ENCODE measurements at places on chromosomes 7 and 10.

- DNase-seq = no peak
These were observed 135.6 kb downstream of the CELF2 start for GRCh38 chr10:11153245-11153644.

GRCh38 chr10:113849946-113850345, 3.9 kb downstream of the DCLRE1A start:
- no peak for DNase-seq

DNA sequence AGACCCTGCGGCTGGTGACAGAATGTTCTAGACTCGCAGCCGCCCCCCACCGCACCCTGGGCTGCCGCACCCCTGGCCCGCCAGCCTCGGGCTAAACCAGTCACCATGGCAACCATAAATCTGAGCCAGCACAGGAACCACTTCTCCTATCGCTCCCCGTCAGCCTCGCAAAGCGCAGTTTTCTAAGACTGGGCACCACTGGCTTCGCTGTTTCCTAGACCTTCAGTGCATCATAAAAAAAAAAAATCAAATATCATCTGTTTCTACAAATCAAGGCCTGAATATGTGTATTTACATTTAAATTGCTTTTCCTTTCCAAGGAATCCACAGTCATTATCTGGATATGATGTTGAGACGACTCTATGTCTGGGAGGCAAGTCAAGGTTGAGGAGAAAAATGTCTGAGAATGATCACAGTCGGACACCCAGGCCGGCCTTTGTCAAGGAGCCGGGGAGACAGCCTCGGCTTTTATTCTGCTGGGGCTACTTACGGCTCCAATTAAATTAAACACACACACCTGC, 99.9 kb downstream of the PTPRN2 start:
- no peak for DNase-seq

GRCh38 chr10:20877554-20877953, 19.6 kb downstream of the NEBL start:
- no peak for DNase-seq

DNA sequence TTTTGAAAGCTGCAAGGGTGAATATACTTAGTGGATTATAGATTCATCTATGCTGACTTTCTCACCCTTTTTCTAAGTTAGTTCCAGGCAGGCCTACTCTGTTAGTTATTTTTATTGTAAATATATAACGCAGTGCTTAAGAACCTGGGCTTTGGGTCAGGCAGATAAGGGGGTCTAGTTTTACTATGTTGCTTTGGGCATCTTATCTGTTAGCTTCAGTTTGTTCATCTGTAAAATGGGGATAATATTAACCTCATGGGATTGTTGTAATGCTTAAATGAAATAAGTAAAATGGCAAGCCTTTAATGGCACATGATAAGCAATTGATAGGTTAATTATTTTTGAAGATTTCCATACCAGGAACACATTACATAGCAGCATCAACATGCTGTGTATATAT, 79.5 kb downstream of the ST7 start:
- no peak for DNase-seq

- no peak for DNase-seq
These were observed 146.6 kb upstream of the FRMD4A start for GRCh38 chr10:14477408-14477710.

DNA sequence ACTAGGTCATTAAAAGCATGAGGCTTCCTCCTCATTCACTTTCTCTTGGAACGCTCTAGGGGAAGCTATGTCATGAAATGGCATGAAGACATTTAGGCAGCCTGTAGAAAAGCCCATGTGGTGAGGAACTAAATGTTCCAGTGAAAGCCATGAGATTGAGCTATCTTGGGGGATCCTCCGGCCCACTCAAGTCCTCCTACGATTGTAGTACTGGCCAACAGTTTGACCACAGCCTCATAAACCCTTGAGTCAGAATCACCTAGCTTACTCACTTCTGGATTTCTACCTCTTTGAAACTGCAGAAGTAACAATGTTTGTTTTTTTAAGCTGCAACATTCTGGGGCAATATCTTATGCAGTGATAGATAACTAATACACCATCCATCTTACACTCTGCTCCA, 605.1 kb downstream of the SORCS1 start:
- DNase-seq = no peak

- DNase-seq = no peak
These were observed 194.0 kb downstream of the HDAC9 start for GRCh38 chr7:18689551-18689950.

GRCh38 chr10:37067576-37067975, 57.8 kb upstream of the ANKRD30A start:
- DNase-seq = no peak

DNA sequence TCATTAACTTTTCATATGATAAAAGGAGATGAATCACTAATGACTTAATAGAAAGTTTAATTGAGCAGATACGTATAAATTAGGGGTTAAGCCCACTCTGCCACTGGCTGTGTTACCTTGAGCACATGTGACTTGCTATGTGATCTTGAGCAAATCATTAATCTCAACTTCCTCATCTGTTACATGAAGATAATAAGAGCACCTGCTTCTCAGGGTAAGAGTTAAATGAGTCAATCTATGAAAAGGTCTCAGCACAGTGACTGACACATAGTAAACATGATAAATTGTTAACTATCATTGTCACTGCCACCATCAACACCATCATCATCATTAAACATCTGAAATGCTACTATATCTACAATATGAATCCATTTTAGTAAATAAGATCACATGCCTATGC, 110.8 kb downstream of the TPK1 start:
- no peak for DNase-seq

GRCh38 chr10:30041196-30042105, 17.9 kb downstream of the JCAD start:
- DNase-seq = no peak

GRCh38 chr7:81902536-81902935, 132.7 kb upstream of the HGF start:
- DNase-seq = no peak

DNA sequence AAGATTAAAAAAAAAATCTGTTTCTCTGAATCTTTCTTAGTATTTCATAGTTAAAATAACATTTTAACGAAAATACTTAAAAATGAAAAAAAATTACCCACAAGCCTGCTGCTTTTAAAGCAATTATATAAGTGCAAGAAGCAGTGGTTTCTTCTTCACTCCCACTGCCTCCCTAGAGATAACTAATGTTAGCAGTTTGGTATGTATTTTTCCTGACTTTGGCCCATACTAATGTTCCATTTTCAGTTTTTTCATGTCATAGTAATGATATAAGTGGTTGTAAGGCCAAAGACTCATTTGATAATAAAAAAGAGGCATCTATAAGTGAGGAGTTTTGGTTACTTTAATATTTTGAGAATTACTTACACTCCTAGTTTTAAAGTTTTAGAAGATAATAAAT, 24.3 kb upstream of the LAMB1 start:
- no peak for DNase-seq

DNA sequence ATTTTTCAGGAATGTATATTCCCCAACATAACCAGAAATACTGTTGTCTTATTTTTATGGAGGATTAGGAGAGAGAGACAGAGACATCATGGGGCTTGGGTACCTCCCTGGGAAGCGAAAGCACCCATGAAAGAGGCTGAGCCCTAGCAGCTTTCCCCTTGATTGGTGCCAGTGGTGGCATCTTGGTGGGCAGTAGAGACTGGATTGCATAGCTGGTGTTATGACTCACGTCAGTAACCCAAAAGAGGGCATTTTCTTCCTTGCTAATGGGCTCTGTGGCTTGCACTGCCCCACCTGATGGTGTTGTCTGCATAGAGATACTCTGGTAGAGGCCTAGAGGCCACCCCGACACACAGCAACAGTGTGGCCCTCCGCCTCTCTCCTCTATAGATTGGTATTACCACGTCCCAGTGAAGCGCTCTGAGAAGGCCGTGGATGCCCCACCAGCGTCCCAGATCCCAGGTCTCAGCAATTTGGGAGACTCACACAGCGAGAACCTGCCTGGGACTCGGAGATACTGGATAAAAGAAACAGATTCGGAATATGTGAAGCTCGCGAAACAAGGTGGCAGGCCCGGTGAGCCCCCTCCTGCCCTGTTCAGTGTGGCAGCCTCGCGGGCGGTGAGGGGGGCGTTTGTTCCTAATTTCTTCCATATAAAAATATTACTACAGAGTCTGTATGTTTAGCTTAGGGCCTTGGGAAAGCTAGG, 5.8 kb downstream of the C7orf57 start:
- DNase-seq = no peak

DNA sequence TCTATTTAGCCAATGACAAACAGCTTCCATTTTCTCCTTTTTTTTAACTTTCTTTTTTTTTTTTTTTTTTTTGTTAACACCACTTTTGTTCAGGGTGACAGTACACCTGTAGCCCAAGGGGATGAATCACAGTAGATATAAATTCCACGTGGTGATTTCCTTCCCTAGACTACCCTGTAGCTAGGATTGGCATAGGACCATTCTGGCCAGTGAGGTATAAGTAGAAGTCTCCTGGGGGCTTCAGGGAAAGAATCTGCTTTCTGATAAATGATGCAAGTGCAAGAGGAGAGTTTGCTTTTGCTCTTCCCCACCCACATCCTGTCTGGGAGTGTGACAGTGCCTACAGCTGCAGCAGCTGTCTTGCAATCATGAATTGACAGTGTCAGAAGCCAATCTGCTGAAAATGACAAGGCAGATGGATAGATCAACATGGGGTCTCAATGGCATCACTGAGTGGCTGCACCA, 63.2 kb upstream of the TOMM7 start:
- DNase-seq = peak; percentile 42

DNA sequence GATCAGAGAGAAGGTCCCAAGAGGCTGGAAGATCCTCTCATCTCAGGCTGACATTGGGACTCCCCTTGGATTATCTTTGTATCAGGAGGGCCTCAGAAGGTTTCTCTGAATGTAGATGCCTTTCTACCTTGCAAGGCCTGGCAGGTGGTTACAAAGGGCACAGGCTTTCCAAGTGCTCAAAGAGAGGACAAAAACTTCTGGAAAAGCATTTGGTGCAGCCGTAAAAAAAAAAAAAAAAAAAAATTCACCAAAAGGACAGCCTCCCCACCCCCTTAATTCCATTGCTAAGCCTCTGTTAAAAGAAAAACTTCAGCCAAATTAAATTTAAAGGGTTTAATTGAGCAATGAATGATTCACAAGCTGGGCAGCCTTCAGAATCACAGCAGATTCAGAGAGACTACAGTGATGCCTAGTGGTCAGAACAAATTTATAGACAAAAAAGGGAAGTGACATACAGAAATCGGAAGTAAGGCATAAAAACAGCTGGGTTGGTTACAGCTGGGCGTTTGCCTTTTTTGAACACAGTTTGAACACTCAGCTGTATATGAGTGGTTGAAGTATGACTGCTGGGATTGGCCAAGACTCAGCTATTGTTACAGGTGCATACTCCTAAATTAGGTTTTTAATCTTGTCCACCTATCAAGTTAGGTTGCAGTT, 42.5 kb upstream of the LRGUK start:
- DNase-seq = no peak

- DNase-seq = no peak
These were observed 67.0 kb upstream of the VIPR2 start for GRCh38 chr7:159211540-159212182.

- DNase-seq = no peak
These were observed 11.2 kb downstream of the CASP2 start for GRCh38 chr7:143299346-143299745.

DNA sequence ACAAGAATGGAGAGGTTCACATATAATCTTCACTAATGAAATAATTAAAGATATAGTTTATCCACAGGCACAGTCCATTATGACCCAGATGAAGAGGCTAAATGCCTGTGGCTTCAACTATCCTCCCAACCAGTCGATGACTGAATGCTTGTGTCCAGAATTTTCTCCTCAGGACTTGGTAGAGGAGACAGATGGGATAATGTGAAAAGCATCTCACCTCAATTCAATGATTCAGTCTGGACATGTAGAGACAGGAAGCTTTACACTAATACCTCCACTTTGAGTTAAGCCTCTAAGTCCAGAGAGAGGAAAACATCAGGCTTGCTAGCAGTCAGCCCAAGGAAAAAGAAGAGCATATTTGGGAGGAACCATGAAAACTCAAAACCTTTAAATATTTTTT, 59.1 kb upstream of the COL1A2 start:
- DNase-seq = no peak
